ENCODE measurements at places on chromosomes 6 and 20.

- no peak for DNase-seq
Observed at GRCh38 chr6:33166811-33167210, 25.5 kb downstream of the COL11A2 start.

DNA sequence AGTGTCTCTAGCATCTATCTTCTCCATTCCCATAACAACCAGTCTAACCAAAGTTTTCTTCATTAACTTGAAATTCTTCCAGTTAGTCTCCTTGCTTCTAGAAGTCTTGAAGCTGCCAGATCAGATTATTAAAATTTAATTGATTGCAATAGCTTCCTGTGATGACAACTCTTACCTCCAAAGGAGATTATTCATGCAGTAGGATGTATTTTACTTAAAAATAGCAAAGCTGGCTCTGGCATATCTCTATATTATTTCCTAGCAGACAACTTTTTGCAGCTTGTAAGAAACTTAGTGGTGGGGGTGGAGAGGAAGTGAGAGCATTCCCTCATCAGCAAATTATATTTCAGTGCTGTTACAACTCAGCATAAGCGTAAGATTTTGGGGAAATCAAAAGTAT, 290.4 kb downstream of the GRIK2 start:
- no peak for DNase-seq

- DNase-seq = no peak
Observed at GRCh38 chr6:87287251-87287650, 35.1 kb upstream of the SMIM8 start.

DNA sequence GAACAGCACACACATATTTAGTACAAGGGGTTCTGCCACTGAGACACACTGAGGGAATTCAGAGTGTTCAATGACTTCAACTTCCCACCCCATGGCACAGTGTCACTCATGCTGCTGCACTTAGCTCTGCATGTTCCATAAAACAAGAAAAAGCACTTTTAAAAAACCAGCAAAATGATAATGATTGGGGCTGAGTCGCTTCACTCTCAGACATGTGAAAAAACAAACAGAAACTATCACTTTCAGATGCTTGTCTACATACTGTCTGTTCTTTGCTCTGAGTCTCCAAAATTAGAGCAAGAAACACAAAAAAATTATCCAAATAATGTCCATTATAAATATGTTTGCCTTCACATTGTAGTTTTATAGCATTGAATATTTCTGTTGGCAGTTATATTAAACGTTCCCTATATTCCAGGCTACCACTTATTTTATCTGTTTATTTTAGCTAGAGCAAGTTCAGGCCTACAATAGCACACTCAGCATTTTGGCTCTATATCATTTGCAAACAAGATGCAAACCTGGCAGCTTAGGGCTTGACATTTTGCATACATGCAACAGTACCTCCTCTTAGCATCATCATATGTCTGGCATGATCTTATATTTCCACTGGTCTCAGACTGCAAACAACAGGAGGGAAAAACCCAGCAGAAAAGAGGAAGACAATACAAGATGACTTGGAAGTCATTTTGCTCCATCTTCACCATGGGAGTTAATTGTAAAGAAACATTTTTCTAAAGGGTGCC, 398.8 kb downstream of the HACE1 start:
- DNase-seq = no peak

DNA sequence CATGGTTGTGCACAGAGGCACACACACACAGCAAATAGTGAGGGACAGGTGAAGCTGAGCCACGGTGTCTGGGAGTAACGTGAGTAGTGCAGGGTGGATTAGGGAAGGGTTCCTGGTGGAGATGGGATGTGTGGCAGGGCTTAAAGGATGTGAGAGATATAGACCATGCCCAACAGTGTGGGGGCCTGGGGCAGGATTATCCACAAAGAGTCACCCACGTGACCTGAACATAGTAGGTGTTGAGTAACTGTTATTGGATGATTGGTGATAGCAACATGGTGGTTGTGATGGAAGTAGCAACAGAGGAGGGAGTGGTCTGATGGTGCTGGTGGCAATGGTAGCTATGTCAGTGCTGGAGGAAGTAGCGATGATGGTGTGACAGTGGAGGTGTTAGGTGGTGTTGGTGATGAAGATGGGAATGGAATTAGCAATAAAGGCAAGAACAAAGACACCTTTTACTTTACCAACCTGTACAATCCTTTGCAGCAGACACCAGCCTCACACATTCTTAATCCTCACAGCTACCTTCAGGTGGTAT, 135.1 kb downstream of the MRPL14 start:
- DNase-seq = peak; percentile 13

GRCh38 chr6:109039795-109040194, 54.9 kb downstream of the SESN1 start:
- DNase-seq = no peak

- DNase-seq = peak; percentile 96
Observed at GRCh38 chr20:17873410-17874270, 95.0 kb downstream of the SNX5 start.

GRCh38 chr20:7151676-7152470, 384.4 kb downstream of the BMP2 start:
- DNase-seq = no peak

- peak; percentile 90 for DNase-seq
Observed at GRCh38 chr6:85449818-85450759, at the start of gene NT5E. Gene NT5E (plus strand): TSS chr6:85450083. CDS start chr6:85450140, 57 bp downstream.

DNA sequence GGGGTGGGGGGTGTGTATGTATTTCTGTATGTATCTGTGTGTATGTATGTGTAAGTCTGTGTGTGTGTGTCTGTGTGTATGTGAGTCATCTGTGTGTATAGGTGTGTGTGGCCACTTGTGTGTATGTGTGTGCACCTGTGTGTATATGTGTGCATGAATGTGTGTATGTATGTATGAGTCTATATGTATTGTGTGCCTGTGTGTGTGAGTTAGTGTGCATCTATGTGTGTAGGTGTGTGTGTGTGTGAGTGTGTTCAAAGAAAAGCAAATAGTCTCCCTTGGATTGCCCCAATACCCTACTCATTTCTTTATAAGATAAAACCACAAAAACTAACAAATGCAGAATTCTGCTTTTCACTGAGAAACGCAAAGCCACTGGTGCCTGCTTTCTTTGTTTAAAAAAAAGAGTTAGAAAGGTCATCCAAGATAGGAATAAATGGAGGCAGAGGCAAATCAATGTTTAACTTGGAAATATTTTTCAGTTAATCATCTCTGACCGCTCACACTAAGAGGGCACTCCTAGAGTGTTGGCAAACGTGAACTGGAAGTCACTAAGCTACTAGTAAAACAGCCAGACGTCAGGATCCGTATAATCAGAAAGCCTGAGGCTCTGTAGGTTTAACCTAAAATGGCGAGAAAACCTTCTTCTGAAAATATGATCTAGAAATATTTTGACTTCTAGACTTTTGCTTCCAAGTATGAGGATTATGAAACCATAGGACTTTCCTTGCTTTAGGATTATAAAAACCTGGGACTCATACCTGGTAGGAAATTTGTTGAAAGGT, 37.4 kb upstream of the JAG1 start:
- DNase-seq = no peak

- no peak for DNase-seq
Observed at GRCh38 chr20:51402201-51402600, 140.3 kb downstream of the NFATC2 start.

GRCh38 chr6:42411406-42411805, 40.3 kb downstream of the TRERF1 start:
- DNase-seq = no peak

DNA sequence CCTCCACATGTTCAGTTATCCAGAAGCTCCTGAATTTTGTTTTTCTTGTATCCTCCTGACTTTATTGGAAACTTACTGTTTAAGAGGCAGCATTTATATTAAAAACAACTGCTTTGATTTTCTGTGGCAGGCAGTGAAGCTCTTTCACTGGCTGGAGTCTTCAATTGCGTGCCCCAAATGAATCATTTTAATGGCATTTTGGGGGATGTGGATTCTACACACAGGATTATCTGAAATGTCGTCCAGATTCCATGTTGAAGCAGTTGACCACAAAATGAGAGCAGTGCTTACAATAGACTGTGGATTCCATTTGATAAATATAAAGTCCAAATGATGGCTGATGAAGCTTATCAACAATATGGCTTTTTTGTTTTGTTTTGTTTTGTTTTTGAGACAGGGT, 41.0 kb upstream of the HIVEP1 start:
- no peak for DNase-seq

DNA sequence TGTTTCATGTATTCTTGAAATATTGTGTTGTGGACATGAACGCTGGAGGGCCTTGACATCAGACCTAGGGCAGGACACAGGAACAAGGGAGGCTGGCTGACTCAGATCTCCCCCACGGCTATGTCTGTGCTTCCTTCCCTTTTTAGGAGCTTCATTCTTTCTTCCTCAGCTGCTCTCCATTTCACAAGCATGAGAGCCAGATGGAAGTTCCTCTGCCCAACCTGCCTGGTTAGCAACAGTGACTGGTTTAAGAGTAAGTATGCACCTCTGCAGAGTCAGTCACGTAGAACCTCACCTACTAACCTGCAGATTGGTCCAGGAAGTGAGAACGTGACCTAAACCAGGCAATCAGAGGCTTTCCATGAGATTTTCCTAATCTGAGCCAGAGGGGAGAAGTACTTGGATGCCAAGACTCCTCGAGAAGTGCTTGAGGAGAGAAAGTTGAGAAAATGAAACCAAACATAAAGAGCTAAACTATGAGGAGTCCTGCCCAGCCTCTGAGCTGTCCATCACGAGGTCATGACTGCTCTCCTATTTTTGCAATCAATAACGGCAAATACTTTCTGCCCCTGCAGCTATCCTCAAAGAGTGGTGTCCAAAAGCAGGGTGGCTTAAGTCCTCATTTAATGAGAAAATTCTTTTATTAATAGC, 465.2 kb upstream of the CITED2 start:
- no peak for DNase-seq

- peak; percentile 74 for DNase-seq
Observed at GRCh38 chr6:3803627-3804468, 45.3 kb upstream of the FAM50B start.

GRCh38 chr6:54299542-54300269, 8.5 kb upstream of the TINAG start:
- no peak for DNase-seq

DNA sequence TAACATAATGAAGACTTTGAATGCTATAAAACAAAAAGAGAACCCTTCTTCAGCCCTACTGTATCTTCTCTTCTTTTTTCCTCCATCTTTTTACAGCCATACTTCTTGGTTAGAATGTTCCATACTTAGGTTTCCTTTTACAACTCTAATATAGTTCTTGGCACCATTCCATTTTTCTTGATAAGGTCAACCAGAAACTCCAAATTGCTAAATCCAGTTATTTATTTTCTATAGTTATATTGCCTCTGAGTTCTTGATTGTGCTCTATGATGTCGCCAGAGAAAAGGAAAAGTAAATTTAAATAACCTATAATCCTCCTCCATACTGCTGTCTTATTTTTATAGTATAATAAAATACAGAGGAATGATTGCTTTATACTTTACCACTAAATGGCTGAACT, 26.7 kb upstream of the COL10A1 start:
- DNase-seq = no peak

GRCh38 chr6:109454496-109455436, 806 bp downstream of the MICAL1 start:
- DNase-seq = no peak

GRCh38 chr6:14645221-14645620, 527.6 kb downstream of the CD83 start:
- DNase-seq = no peak

- DNase-seq = no peak
Observed at GRCh38 chr6:28945349-28945748, 21.6 kb upstream of the TRIM27 start.

- no peak for DNase-seq
Observed at GRCh38 chr6:4914420-4915159, 89.2 kb downstream of the RPP40 start.

DNA sequence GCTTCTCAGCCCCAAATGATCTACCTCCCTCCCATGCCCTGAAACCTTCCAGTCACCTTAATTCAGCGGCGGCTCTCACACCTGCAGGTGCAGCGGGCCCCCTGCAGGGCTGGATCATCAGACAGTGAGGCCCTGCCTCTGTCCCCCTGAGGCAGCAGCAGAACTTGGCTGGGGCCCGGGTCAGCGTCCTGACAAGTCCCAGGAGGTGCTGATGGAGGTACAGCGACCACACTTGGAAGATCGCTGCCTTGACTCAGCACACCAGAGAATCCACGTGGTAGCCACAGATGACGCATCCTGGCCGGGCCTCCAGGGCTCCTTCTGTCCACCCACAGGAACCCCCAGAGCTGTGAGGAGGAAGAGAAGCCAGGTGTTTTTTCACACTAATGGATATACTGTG, 116.4 kb upstream of the THBS2 start:
- no peak for DNase-seq

DNA sequence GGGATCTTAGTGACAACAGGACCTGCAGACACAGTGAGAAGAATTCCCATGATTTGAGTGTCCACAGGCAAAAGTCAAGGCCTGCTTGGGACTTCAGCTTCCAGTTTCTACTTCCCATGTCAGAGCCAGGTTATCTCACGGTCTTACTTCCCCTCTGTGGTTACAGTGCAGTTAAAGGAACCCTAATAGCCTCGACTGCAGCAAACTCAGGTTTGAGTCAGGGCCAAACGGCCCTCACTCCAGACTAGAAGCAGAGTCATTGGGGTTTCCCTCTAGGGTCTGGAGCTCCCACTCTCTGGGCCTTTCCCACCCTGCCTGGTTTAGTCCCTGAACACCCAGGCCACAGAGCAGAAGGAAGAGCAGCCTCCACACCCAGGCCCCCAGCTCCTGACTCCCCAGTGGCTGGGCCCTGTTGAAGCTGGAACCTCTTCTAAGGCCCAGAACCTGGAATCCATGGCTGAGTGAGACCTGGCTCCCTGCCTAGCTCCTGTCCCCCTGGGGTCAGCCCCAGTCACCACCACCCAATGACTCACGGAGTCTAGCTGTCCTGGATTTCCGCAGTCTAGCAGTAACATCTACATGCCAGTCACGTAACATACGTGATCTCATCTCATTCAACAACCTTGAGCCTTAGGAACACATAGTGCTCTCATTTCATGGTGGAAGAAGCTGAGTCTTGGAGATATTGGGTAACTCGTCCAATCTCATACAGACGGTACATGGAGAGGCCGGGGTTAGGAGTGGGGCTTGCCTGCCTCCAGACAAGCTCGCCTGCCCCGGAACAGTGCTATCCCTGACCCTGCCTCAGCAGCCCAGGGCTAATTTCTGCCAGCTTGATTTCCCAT, 9.2 kb upstream of the GHRH start:
- no peak for DNase-seq

DNA sequence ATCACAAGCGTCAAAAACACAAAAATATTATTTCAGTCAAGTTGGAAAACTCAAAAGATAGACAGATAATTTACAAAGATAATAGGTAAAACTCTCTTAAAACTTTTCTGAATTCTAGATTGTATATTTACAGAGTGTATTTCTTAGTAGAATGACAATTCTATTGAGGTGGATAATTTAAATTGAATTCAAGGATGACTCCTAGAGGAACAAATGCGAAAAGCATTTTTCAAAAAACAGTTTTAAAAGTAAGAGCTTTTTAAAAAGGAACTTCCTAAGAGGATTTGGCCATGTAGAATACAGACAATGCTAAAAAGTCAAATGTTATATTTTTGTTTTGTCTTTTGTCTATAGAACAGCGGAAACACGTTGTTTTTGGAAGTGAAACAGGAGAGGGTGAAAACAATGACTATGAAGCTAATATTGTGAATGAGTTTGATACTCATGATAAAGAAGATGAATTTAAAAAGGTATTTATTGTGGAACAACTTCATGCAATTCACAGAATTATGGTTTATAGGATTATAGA, 90.1 kb downstream of the DNAH8 start:
- DNase-seq = no peak
